ENCODE measurements at places on chromosomes 5 and 9. TPM values are rescaled to one million over a fixed set of nuclear protein-coding genes. Genes with fewer than 3 reads are reported as not detected.

Gene CARTPT
- not detected for polyA plus RNA-seq

Gene EEIG1
- polyA plus RNA-seq, result 19.2 TPM

Gene ANKRD20A1
- 0.33 TPM for polyA plus RNA-seq

Gene FCN2
- 0.16 TPM for polyA plus RNA-seq

Gene CSF2
- not detected for polyA plus RNA-seq

Gene FAM151B
- 3.8 TPM for polyA plus RNA-seq

Gene TTLL11
- 30.4 TPM for polyA plus RNA-seq

Gene DPYSL3
- polyA plus RNA-seq, result 95.7 TPM

Gene FBXO38
- 26.4 TPM for polyA plus RNA-seq

Gene GABBR2
- polyA plus RNA-seq, result 0.82 TPM

Gene SRA1
- polyA plus RNA-seq, result 23.6 TPM

Gene SH3GL2
- polyA plus RNA-seq, result 0.05 TPM

Gene NR6A1
- 1.1 TPM for polyA plus RNA-seq

Gene C9orf153
- 0.22 TPM for polyA plus RNA-seq

Gene TEX48
- polyA plus RNA-seq, result not detected

Gene PCYOX1L
- polyA plus RNA-seq, result 9.1 TPM

Data from forelimb muscle (tissue), 1 donor.